Activated CD8-positive, alpha-beta memory T cell treated with anti-CD3 and anti-CD28 coated beads for 1 hour (primary cell): ENCODE measurements at places on chromosomes 5 and 9.

- no peak for DNase-seq
These were observed 5.6 kb downstream of the HRH2 start for GRCh38 chr5:175663186-175664184.

DNA sequence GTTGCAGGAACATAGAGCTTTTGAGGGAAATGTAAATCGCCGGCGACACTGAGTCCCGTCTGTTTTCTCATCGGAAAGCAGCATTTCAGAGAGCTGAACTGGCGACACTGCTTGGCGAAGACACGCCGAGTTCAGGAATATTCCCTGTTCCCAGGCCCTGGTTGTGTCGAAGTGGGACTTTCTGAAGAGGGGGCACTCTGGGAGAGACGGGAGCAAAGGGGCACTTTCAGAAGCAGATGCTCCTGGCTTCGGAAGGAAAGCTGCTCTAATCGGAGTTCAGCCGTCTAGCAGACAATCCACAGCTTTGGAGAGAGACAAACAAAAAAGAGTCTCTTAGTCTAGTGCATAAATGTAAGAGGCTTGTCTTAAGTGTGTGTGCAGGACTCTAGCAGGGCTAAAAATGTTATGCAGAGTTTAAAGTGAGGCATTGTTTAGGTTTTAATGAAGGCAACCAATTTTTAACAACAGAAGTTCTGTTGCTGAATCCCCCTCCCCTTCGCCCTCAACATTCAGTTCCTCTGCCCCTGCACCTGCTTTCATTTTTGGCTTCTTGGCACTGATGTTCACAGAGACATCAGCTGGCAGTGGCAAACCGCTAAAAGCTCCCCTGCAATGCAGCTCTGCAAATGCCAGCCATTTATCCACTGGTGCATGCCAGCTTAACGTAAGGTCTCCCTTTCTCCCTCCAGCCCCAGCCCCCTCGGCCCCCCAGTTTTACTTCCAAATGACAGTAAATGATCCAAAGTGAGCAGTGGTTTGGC is 289.5 kb upstream of the MPDZ start:
- DNase-seq = no peak

DNA sequence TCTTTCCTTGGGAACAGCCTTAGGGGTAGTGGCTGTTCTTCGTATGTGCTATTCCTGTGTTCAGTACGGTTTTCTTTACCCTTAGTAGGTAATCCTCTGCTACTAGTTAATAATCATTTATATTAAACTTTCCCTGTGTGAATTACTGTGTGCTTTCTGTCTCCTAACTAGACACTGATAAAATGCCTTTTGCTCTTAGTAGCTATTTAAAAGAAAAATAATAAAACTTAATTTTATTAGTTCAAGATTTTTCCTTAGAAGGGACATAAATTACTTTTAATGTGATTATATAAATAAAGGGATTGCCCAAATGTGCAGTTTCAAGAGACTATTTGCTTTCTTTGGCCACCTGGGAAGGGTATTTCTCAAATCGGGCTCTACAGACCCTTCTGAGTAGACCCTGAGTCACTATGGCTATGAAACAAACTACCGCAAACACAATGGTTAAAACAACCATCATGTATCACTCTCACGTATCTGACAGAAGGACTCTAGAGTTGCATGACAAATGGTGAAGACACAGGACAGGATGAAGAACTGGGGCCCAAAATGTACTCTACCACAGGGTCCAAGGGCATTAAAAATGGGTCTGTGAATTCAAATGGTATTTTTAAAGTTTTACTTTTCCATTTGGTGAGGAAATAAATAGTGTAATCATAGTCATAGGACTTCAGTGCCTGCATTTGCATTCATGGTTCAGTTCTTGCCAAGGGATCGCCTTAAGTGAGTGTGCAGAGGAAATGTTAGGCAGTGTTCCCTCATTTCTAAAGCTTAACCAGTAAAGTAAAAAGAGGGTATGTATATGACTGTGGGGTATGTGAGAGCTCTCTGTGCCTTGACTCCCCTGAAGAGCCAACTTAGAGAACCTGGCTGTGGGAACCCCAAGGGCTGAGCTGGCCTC is 97.0 kb downstream of the TSSK1B start:
- no peak for DNase-seq

DNA sequence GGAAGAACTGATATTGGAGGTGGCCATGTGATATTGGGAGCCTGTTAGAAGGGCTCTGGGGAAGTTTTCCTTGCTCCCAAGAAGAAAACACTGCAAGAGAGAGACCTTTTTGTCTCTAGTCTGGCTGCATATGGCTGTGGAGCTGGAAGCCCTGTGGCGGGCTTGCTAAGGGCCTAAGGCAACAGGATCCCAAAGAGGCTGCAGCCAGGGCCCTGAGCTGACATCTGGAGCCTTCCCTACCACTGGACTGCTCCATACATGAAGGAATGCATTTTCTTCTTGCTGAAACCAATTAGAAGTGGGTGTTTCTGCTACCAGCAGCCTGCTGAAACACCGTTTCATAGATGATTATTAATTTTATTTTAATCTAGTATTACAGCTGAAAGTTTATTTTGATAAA is 42.2 kb downstream of the GNAQ start:
- DNase-seq = no peak

DNA sequence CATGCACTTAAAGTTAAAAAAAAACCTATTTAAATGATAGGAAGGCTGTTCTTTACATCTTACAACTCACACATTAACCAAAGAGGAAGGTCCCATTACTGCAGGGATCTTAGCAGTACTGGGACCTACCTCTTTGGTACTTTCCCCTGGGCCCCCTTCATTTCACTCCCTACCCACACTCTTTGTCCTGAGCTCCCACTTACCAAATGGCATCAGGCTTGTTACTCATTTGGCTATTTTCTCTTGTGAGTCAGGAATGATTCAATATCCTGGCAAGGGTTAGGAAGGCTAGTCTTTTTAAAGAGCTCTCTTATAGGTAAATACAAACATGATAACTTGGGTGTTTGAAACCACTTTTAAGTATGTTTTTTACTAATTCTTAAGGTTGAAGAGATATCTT is 117.4 kb upstream of the ELL2 start:
- no peak for DNase-seq

DNA sequence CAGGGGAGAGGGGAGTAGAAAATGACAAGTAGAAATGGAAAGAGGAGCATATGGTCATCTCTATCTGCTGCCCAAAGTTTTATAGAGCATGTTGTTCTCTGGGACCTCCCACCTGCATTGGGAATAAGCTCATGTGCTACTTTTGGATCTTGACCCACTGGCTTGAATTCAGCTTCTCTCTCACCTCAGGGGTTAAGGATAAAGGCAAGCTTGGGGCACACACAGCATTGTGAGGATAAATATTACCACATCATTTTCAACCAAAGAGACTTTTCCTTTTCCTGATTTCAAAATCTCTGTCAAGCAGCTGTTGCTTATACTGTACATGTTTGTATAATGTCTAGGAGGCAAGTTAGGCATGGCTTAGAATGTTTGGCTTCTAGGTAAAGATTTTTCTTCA is 16.6 kb downstream of the ATP10B start:
- DNase-seq = no peak

DNA sequence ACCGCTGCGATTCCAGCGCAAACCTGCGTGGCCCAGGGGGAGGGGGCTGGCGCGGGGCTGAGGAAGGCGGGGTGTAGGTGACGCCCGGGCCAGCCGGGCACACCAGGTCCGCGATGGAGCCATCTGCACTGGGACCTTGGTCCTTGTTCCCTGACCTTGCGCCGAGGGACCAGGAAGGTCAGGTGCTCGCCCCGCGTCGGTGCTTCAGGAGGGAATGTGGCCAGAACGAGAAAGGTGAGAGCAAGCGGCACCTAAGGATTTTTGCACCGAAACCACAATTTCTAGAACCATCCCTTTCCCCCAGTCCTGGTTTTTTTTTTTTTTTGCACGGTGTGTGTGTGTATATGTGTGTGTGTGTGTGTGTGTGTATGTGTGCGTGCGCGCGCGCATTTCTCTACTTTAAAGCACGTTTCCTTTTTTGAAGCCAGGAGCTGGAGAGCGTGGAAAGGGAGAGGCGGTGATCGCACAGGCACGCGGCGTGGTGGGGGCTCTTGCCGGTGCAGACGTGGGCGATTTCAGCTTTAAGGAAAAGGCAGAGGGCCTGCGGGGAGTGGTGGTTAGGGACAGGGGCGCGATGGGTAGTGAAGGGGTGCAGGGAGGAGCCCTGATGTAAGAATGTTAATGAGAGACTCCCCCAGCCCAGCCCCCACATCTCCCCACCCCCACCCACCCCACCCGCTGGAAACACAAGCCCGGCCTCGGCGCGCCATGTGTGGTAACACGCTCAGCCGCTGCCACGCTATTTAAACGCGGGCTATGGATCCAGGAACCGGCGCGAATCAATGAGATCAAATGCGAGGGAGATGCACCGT is at the start of gene NPR3:
TSS of gene NPR3 (plus strand) at position 772 of the 812 bp plus-strand sequence. CDS start 456 bp downstream, outside the sequence.
- no peak for DNase-seq

DNA sequence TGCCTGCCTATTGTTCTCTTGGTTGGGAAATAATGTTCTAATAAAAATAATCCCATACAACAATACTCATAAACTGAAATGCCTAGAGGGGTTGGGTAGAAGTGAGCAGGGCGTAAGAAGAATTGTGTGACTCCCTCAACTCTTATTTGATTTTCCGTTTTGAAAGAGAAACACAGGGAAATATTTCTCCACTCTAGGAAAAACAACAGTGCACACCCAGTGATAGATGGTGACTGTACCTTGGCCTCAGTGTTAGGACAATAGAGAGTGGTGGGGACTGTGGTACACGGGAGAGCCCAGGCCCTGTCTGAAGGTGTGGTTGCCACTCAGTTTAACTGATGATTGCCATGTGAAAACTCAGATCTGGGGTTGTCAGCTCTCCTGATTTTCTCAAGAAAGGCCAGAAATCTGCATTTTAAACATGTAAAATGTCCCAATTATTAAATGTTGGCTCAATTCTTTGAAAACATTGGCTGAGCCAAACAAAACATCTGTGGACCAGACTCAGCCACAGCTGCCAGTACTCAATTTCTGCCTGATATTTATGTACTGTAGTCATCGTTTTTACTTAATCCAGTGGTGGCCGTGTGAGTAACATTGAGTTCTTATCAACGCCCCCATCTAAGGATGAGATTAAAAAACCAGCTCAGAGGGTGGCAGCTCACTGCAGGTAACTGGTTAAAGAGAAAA is 103.8 kb upstream of the ZNF618 start:
- DNase-seq = no peak

DNA sequence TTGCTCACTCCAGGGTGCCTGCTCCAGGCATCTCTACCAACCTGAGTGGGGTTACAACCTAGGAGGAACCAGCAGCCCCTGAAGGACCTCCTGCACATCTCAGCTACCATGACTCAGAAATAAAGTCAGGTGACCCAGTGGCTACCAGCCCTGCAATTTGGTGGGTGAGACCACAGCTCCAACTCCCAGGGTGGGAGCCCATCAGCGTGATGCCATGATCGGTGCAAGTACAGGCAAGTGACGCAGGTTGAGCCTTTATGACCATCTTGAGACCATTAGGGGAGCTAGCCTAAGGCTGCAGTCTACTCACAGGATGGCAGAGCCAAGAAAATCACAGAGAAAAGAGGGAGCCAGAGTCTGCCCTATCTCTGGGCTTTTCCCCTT is 8.6 kb downstream of the SEPTIN8 start:
- no peak for DNase-seq

GRCh38 chr5:90843443-90843842 is 284.8 kb downstream of the ADGRV1 start:
- no peak for DNase-seq

GRCh38 chr5:57844410-57844809 is 361.8 kb upstream of the ACTBL2 start:
- DNase-seq = no peak

- no peak for DNase-seq
These were observed 57.6 kb downstream of the DPYSL3 start for GRCh38 chr5:147452165-147452811.

DNA sequence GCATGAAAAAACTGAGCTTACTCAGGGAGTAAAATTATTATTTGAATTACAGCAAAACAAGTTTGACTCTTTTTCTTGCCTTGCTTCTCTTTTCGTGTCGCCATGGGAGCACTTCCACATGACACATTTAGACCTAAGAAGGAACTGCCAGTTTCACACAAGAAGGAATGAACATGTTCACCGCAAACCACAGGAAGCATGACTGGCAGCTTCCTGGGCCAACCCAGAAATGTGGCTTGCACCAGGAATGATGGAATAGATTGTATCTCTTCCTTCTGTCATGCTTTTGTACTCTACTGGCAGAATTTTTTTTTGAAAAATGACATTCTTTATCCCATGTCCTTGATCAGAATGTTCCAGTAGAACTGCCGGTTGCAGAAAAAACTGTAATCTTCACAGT is 32.9 kb upstream of the MAN2A1 start:
- DNase-seq = no peak

DNA sequence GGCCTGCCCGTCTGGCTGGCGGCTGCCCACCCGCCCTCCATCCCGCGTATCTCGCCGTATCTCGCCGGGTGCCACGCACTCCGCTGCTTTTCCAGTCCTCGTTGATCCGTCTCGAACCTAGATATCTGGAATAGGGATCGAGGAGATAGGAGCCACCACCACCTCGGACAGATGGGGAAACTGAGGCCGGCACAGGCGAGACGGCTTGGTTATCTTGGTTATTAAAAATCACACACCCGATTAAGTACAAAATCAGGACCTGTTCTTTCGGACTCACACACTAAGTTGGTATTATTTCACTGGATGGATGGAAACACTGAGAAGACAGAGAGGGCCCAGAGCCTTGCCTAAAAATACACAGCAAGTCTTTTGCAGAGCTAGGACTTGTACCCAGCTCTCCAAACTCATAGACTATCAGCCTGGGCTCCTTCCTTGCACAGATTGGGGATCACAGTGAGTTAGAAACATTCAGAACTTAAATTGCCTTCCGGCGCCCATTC is 678 bp downstream of the SLC26A2 start:
- DNase-seq = no peak

GRCh38 chr9:75036793-75037192 is 8.7 kb upstream of the CARNMT1 start:
- DNase-seq = no peak

- no peak for DNase-seq
These were observed 483.1 kb downstream of the BNC2 start for GRCh38 chr9:16387382-16387781.

GRCh38 chr5:119368238-119368630 is 12.4 kb downstream of the TNFAIP8 start:
- peak; percentile 25 for DNase-seq

- DNase-seq = no peak
These were observed 1.4 kb downstream of the TJP2 start for GRCh38 chr9:69175486-69175885.

- no peak for DNase-seq
These were observed 17.9 kb downstream of the FGD3 start for GRCh38 chr9:92965061-92965758.

GRCh38 chr9:35656348-35656747 is 1.5 kb downstream of the RMRP start:
- no peak for DNase-seq

DNA sequence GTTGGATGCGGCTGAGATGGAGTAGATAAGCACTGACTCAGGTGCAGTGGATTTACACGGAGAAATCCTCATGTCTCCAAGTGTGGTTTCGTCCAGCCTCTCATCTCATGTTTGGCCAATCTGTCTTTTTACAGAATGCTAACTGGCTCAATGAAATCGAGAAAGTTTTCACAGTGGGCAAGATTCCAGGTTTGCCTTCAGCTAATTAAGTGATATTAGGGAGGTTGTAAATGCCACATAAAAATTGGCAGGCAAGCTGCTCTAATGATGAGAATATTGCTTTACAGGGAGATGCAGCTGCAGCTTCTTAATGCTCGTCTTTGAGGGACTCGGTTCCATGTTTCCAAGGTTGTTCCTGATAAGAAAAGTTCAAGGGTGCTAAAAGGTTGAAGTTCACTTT is 23.7 kb downstream of the BARHL1 start:
- no peak for DNase-seq

GRCh38 chr9:90400091-90400490 is 242.5 kb downstream of the DIRAS2 start:
- no peak for DNase-seq

GRCh38 chr9:126709241-126709640 is 95.5 kb downstream of the LMX1B start:
- DNase-seq = no peak
